ENCODE measurements at places on chromosomes 4 and X. TPM values are rescaled to one million over a fixed set of nuclear protein-coding genes. Genes with fewer than 3 reads are reported as not detected.

- DNase-seq, result no peak
Measured at GRCh38 chrX:42027367-42028000, 104.1 kb upstream of the CASK start.

AKAP4 gene
- not detected for total RNA-seq

DNA sequence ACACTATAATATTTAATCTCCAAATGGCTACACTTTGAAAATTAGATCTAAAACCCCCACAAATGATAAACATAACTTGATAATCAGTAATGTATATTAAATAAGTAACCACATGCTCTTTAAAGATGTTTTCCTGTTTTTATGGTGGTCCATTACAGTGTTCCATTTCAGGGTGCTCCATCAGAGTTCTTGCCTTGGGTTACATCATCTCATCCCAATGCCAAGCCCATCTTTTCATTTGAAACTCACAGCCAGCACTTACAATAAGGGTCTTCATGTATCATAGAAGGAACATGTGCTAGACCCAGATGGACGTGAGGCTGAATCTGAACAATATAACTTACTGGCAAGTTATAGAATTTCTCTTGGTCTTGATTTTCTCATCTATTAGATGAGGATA is 10.5 kb upstream of the PAQR3 start:
- no peak for DNase-seq

- DNase-seq, result no peak
Measured at GRCh38 chrX:63503541-63503940, 152.4 kb upstream of the SPIN4 start.

DNA sequence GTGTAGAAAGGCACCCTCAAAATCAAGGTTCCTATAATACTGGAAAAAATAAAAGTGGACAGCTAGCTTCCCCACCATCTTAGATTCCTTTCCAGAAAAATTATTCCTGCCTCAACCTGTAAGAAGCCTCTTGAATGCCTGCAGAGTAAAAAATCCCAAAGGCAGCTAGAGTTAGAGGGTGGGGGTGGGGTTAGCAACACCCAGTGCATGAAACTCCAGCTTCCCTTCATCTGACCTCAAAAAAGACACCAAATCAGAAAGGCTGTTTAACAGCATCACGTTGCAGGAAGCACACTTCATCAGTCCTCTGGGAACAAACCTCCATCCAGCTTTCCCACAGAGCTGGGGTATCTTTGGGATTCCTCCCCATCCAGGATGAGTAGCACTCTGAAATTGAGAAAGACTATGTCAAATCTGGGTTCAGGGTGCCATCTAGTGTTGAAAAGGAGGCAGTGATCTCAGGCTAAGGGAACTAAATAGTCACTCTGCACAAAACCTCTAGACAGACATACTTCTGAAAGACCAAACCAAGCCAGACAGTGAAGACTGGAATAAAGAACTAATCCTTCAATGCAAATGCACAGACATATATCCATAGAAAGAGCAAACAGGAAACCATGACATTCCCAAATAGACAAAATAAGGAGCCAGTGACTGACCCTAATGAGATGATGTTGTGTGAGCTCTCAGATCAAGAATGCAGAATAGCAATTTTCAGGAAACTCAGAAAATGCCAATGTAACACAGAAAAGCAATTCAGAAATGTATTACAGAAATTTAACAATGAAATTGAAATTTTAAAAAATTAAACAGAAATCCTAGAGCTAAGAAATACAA is 97.9 kb downstream of the ARHGEF9 start:
- DNase-seq, result no peak

PAGE2B gene
- not detected for total RNA-seq

DNA sequence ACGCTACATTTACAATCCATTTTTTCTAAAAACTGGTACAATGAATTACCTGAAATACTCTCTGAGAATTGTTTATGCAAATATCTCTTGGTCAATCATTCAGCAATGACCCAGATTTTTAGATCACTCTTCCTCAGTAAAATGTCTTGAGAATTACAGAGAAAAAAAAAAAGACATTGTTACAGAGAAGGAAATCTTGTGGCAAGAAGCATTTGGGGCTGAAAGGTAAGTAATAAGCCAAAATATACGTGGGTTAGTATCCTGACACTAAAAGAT is 19.6 kb upstream of the TET2 start:
- no peak for DNase-seq

GRCh38 chr4:8594097-8595038 is 1.8 kb downstream of the CPZ start:
- peak; percentile 73 for DNase-seq

DNA sequence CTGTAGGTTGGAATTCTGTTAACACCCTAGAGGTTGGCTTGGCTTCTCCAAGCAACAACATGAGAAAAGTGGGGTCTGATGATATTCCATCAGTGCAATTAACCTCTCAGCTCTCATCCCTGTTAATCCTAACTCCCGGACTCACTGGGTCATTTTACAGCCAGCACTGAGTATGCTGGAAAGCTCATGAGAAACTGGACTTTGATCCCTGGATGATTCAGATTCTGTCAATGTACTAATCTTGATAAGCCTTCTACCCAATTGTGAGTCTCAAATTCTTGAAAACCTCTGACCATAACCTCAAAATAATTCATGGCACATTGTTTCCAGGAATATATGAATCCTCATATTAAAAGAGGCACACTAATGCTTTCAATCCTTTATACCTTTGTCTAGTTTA is 244.3 kb upstream of the DCAF8L1 start:
- DNase-seq, result no peak

DNA sequence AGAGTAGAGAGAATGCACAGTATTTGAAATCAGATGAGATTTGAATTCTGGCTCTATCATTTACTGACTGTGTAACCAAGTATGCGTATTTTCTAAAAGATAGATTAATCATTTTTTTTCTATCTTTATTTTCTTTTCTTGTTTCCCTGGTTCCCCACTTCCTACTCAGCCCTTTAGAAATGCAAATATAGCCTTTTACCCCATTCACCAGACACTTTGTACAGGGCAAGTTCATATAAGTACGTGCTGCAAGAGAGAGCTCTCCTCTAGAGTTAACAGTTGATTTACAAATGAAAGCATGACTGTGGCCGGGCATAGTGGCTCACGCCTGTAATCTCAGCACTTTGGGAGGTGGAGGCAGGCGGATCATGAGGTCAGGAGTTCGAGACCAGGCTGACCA is 17.8 kb upstream of the TDO2 start:
- no peak for DNase-seq

RPL39 gene
- 2,907 TPM for total RNA-seq

GRCh38 chr4:38625508-38625907 is 38.5 kb upstream of the KLF3 start:
- no peak for DNase-seq

DCHS2 gene
- 3.9 TPM for total RNA-seq

- no peak for DNase-seq
Measured at GRCh38 chr4:161403781-161404180, 760.0 kb downstream of the FSTL5 start.

- DNase-seq, result no peak
Measured at GRCh38 chr4:73710094-73710493, 30.3 kb upstream of the CXCL8 start.

PAGE1 gene
- total RNA-seq, result not detected

DDX3X gene
- 178 TPM for total RNA-seq

All from ovary (tissue), 10 donors.